ENCODE measurements at places on chromosomes 16 and 17. TPM values are rescaled to one million over a fixed set of nuclear protein-coding genes. Genes with fewer than 3 reads are reported as not detected.
A peak's percentile ranks its signal among the peaks of the same experiment; 100 is the strongest.

SLC6A2 gene
- total RNA-seq, result not detected

- DNase-seq, result peak; percentile 34
- H3K4me3 ChIP-seq, result no peak overlapping the region
- H3K36me3 ChIP-seq, result no peaks in the 10 kb centered on the region
- no peaks in the 10 kb centered on the region for H3K4me1 ChIP-seq
These were observed 22.9 kb downstream of the DHRS7C start for GRCh38 chr17:9768381-9768934.

- no peaks in the 10 kb centered on the region for H3K4me1 ChIP-seq
- H3K27ac ChIP-seq, result no peak overlapping the region
- H3K36me3 ChIP-seq, result peaks cover 7% of the 10 kb centered on the region
- H3K27me3 ChIP-seq, result no peaks in the 10 kb centered on the region
These were observed 103.4 kb upstream of the PLCG2 start for GRCh38 chr16:81675662-81676061.

KRTAP4-11 gene
- not detected for total RNA-seq

TEX14 gene
- 0.89 TPM for total RNA-seq

DNA sequence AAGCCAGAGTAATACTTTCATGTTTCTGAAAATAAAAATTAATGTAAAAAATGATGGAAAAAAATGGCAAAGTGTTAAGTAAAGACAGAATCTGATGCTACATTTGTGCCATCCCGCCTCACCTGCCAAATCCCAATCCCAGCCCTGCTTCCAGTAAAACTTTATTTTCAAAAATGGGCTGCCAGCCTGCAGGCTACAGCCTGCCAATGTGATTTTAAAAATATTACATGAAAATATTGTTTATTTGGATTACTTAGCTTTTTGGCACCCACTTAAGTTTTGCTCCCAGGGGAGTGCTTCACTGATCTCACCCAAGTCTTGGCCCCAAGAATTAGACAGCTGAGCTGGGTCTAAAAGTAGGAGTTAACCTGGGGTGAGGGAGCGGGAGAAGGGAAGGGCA lies 112.8 kb downstream of the C16orf78 start:
- H3K27ac ChIP-seq, result no peak overlapping the region

GRCh38 chr17:79850571-79851460 lies 11.6 kb upstream of the CBX4 start:
- peak; percentile 91 for DNase-seq
- H3K4me1 ChIP-seq, result peaks cover 47% of the 10 kb centered on the region
- no peaks in the 10 kb centered on the region for H3K36me3 ChIP-seq
- peak overlapping the region; percentile 69 for H3K27ac ChIP-seq
- H3K27me3 ChIP-seq, result no peaks in the 10 kb centered on the region
- H3K4me3 ChIP-seq, result peak overlapping the region; percentile 16

DNA sequence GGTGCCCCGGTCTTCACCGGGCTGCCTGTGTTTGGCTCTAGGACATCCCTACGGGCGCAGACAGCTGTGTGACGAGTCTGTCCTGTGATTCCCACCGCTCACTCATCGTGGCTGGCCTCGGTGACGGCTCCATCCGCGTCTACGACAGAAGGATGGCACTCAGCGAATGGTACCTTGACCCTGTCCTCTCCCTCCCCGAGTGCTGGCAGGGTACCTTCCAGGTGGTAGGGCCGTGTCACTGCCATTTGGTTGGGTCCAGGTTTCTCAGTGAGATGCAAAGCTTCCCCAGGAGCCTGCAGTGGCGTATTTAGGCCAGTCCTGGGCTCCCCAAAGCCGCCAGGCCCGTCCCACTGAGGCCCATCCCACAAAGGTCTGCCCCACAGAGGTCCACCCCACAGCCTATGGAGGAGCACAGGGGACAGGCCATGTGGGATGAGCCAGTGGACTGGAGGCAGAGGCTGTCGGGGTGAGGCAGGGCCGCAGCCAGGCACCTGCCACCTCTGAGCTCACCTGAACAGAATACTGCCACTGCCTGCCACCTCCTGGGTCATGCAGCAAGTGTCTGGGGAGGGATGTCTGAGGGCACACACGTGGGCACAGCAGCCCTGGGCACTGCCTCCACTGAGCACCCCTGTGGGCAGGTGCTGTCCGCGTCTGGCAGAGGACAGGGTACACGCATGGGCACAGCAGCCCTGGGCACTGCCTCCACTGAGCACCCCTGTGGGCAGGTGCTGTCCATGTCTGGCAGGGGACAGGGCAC lies 31.4 kb upstream of the CHMP6 start:
- DNase-seq, result no peak
- peak overlapping the region; percentile 22 for H3K27ac ChIP-seq
- no peaks in the 10 kb centered on the region for H3K27me3 ChIP-seq
- H3K4me3 ChIP-seq, result no peak overlapping the region

DNA sequence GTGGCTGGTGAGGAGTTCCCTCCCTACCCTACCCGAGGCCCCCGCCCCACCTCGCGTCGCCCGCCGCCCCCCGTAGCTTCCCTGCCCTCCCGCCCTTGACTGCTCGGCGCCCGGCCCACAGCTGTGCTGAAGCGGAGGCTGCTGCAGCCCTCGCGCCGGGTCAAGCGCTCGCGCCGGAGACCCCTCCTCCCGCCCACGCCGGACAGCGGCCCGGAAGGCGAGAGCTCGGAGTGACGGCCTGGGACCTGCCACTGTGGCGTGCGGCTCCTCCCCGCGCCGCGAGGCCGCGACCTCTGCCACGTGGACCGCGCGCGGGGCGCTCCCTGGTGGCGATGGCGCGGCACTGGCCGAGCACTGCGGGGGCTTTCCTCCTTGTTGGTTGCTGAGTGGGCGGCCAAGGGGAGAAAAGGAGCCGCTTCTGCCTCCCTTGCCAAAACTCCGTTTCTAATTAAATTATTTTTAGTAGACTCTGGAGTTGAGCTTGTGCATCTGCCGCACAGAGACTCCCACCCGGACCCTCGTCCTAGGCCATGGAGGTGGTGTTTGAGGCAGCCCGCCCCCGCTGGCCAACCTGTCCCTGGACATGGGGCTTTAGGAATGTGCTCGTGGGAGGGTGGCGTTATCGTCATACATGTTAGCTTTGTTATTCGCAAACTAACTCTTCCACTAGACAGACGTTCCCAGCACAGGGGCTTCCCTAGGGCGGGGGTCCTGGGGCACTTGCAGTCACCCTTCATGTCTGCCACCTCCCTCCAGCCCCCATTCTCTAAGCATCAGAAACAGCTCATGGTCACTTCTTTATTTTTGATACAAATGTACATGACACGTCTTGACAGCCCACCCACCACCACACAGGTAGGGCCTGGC lies 4.4 kb downstream of the TP53I13 start:
- DNase-seq, result no peak
- no peaks in the 10 kb centered on the region for H3K36me3 ChIP-seq
- H3K4me3 ChIP-seq, result no peak overlapping the region
- peaks cover 3% of the 10 kb centered on the region for H3K4me1 ChIP-seq
